ENCODE measurements at places on chromosomes 6 and 20. TPM values are rescaled to one million over a fixed set of nuclear protein-coding genes. Genes with fewer than 3 reads are reported as not detected.

Gene RFX6
- total RNA-seq: not detected

DNA sequence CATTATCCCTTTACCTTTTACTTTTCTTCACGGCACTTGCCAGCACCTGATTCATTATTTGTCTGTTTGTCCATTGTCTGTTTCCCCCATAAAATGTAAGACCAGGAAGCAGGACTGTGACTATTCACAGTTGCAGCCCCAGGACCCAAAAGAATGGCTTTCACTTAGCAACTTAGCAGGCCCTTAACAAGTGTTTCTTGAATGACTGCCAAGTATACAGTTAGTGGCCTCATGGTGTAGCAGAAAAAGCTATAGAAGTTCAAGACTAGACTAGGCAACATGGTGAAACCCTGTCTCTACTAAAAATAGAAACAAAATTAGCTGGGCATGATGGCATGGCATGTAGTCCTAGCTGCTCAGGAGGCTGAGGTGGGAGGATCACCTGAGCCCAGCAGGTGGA lies 4.3 kb downstream of the SLC26A8 start:
- DNase-seq: no peak

GRCh38 chr20:3038454-3038853 lies 5.0 kb upstream of the GNRH2 start:
- no peak for DNase-seq

Gene RPN2
- total RNA-seq: 402 TPM

- no peak for DNase-seq
Observed at GRCh38 chr6:106165885-106166485, 79.8 kb downstream of the PRDM1 start.

GRCh38 chr6:54377776-54378175 lies 69.5 kb downstream of the TINAG start:
- no peak for DNase-seq

Gene SLC17A1
- not detected for total RNA-seq

Gene SLC17A2
- not detected for total RNA-seq

DNA sequence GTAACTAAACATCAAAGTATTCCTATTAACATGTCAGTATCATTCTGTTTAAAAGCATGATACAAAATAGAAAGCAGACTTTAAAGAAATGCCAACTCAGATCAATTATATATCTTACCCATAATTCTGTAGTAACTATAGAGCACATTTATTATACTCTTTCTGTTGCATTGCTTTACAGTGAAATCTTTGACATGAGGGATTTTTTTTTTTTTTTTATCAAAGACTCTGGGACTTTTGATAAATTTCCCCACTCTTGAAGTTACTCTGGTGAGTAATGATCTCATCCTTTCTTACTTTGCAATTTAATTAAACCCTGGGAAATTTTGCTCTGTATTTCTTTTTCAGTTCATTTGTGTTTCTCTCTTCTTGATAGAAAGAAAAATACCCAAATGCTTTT lies 17.4 kb downstream of the ADGRF4 start:
- no peak for DNase-seq

DNA sequence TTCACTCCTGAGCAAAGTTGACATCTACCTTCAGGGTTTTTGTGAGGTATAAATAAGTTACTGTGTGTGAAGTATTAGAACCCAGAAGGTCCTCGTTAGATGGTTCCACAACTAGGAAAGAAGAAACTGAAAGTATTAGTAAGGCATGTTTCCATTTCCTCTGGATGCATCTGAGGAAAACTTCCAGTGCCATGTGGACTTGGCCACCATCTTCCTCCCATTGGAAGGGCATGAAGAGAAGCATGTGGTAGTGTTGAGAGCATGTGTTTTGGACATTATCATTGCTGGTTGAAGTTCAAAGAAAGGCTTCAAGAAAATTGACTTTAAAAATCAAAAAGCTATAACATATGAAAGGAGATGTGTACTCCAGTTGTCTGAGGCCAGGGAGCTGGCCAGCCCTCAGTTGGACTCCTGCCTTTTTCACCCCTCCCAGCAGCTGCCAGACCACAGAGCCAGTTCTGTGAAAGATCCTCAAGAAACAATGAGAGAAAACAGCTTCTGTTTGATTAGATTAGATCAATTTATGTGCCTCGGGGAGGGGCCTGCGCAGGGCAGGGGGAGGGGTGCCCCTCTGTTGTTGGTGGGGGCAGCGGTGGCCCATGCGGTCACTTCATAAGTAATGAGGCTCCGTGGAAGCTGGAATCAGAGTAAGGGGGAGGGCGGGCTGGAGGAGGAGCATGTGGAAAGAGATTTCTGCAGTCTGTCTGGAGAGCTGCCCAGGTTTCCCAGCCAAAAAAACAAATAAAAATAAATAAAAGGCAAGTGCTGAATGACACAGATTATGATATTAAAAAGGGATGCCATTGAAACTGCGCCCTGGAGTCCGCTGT lies 154.0 kb downstream of the JARID2 start:
- DNase-seq: peak; percentile 72

Data from SJSA1 (cell line).